ENCODE measurements at places on chromosomes 4 and X.

GRCh38 chrX:109036624-109037023, 300.3 kb upstream of the IRS4 start:
- no peak overlapping the region for H3K4me3 ChIP-seq
- no peak for DNase-seq
- H3K27ac ChIP-seq: no peak overlapping the region
- H3K27me3 ChIP-seq: no peaks in the 10 kb centered on the region
- peaks cover 4% of the 10 kb centered on the region for H3K36me3 ChIP-seq
- H3K4me1 ChIP-seq: peaks cover 20% of the 10 kb centered on the region

GRCh38 chrX:53135581-53135980, 41.6 kb downstream of the KANTR start:
- H3K36me3 ChIP-seq: peaks cover 3% of the 10 kb centered on the region
- no peaks in the 10 kb centered on the region for H3K27me3 ChIP-seq
- DNase-seq: no peak

- H3K27ac ChIP-seq: no peak overlapping the region
- no peaks in the 10 kb centered on the region for H3K36me3 ChIP-seq
- H3K27me3 ChIP-seq: no peaks in the 10 kb centered on the region
These were observed 352.2 kb upstream of the MAGEB16 start for GRCh38 chrX:35445912-35446311.

DNA sequence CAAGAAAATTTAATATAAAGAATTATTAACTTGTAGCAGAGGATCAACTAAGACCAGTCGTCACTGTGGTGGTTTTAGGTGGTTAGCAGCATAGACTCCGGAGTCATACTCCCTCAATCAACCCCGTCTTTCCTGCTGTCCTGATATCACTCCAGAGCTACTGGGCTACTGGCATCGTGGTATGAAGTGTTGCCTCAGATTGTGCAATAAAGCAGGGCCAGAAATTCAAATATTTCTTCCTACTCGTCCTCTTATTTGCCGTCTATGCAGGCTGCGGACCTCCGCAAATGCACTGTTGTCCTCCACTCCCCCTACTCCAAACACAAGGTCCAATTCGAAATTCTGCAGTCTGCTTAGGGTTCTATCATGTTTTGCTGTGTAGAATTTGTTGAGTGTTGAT, 1.2 kb upstream of the MAGEA10 start:
- DNase-seq: no peak
- no peaks in the 10 kb centered on the region for H3K4me1 ChIP-seq

DNA sequence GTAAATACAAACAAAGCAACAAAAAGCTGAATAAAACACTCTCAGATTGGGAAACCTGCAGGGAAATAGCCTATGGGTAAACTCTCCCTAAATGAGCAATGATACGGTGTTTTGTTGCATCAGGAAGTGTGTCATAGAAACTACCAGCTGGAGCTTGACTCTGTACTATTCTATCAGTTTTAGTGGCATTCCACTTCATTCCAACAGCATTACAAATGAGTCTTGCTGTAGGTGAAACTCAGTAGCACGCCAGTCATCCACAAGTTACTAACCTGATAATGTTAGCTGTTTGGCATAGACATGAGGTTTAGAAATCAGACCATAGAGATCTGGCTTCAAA, 24.9 kb downstream of the FGFBP1 start:
- H3K27ac ChIP-seq: no peak overlapping the region
- H3K36me3 ChIP-seq: no peaks in the 10 kb centered on the region
- H3K4me3 ChIP-seq: no peak overlapping the region
- H3K4me1 ChIP-seq: peaks cover 7% of the 10 kb centered on the region
- H3K27me3 ChIP-seq: no peaks in the 10 kb centered on the region

DNA sequence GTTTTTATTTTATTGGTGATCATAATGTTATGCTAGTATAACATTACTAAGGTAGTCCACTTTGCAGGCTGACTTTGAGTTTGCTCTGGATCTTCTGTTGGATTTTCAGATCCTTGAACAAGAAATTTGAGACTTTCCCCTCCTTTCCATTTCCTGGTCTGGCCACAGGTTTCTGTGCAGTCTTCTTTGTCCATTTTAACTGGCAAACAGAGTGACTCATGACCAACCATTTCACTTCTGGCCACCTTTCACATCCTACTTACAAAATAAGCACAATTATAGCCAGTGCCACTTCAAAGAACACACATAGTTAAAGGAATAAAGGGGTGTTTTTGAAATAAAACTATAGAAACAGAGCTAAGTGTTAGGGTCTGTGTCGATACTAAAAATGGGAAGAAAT, 8.4 kb downstream of the ANK2 start:
- no peaks in the 10 kb centered on the region for H3K36me3 ChIP-seq
- no peak overlapping the region for H3K27ac ChIP-seq
- H3K4me1 ChIP-seq: no peaks in the 10 kb centered on the region
- DNase-seq: no peak
- no peaks in the 10 kb centered on the region for H3K27me3 ChIP-seq

DNA sequence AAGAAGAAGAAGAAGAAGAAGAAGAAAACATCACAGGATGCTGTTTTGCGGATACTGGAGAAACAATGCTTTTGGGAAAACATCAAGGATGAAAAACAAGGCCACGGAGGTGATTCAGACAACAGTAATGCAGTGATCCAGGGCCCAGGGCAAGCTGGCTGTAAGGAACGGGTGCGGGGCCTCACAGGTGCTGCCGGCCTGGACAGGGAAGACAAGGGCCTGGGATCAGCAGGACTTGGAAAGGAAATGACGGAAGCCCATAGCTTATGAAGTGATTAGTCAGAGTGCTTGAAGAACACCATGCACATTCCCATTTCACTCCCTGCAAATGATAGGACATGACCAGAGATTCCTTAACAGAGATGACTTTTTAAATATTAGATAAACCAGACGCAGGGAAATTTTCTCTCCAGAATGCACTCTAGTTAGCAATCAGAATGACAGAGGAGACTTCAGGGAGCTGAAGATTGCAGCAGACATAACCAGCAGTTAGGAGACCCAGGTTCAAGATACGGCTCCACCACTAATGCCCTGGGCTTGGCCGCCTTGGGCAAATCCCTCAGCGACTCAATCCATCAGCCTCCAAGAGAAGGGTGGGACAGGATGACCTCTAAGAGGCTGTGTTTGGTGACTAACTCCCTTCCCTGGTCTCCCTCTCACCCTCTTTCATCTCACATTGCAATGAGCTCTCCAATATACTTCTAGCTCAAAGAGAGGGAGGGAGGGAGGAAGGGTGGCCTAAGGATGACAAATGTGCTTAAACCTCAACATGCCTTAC, 54.1 kb downstream of the APBB2 start:
- no peak overlapping the region for H3K4me3 ChIP-seq
- H3K27ac ChIP-seq: no peak overlapping the region
- H3K27me3 ChIP-seq: no peaks in the 10 kb centered on the region
- peaks cover 8% of the 10 kb centered on the region for H3K4me1 ChIP-seq
- H3K36me3 ChIP-seq: peaks cover under 1% of the 10 kb centered on the region
- no peak for DNase-seq

DNA sequence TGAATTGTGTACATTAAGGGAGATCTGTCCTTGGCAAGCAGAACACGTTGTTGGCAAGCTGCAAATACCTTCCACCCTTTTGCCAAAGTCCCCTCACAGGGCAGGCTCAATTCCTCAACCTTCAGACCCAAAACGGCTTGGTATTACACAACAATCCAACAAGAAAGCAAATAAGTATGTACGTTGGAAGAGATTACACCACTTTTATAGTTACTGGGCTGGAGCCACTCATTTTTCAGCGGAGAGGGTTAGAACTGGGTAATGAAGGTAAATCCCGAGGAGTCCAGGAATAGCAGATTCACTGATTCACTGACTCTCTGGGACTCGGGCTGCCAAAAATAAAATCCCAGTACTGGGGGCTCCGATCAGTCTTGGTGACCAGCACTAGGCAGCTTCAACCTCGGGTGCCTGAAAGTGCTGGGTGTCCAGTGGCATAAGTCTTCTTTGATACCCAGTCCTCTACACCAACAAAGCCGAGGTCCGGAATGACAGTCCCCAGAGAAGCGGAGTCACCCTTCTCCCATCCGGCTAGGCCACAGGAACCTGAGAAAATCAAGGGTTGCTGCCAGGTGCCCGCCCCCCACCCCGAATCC, 587 bp downstream of the TIMM8A start:
- peaks cover 9% of the 10 kb centered on the region for H3K36me3 ChIP-seq
- DNase-seq: no peak
- no peaks in the 10 kb centered on the region for H3K27me3 ChIP-seq
- H3K27ac ChIP-seq: no peak overlapping the region
- H3K4me3 ChIP-seq: peak overlapping the region; percentile 90

GRCh38 chr4:21652508-21653231, 295.9 kb downstream of the KCNIP4 start:
- no peak overlapping the region for H3K4me3 ChIP-seq
- no peaks in the 10 kb centered on the region for H3K27me3 ChIP-seq
- no peak for DNase-seq
- no peaks in the 10 kb centered on the region for H3K36me3 ChIP-seq
- H3K27ac ChIP-seq: no peak overlapping the region

DNA sequence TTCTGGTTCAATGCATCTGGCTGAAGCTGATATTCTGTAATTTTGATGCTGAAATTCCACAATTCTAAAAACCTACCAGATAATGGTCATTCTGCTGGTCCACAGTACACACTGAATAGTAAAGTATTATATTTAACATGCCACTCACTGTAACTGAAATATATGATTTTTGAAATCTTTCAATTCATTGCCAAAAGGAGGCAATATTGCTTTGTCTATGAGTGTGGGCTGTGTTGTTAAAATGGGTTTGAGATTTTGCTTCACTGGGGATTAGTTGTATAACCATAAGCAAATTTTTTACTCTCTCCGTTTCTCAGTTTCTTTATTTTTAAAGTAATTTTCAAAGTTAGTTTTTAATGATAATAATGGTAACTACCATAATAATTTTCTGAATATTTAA, 1404.1 kb upstream of the IGFBP7 start:
- H3K36me3 ChIP-seq: no peaks in the 10 kb centered on the region
- H3K4me1 ChIP-seq: no peaks in the 10 kb centered on the region
- no peak overlapping the region for H3K27ac ChIP-seq
- no peak for DNase-seq
- H3K27me3 ChIP-seq: no peaks in the 10 kb centered on the region

DNA sequence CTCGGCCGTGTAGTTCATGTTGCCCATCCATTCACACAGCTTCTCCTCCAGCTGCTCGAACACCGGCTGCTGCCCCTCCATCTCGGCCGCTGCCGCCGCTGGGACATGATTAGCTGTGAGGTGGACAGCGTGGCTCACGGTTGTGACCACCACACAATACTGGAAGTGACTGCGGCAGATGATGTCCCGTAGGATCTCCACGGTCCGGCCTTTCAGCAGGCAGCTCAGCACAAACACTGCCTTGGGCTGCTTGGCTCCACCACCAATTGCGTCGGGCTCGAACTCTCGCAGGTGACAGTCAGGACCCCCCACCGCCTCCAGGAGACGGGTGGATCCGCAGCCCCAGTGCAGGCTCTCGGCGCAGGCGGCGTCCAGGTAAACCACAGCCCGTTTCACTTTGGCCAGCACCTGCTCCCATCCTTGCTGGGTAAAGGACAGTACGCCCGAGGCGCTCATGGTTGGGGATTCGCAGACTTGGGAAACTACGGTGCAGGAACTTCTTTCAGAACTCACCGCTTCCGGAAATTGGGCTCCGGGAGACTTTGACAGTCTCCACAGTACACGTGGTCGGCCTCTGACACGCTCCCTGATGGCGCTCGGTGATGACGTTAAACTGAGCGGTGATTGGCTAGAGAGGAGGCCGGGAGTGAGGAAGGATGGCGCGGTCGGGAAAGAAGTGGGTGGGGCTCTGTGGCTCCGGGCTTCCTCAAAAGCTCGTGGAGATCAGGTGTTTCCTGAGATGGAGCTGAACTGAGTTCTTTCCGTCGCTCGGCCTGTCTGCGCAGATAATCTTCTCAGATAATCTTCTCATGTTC, at the start of gene SCFD2:
TSS of gene SCFD2 (minus strand) at position 576 of the 815 bp plus-strand sequence.
- peak; percentile 90 for DNase-seq
- H3K36me3 ChIP-seq: no peaks in the 10 kb centered on the region
- H3K4me1 ChIP-seq: peaks cover 41% of the 10 kb centered on the region

GRCh38 chr4:1462009-1462767, 55.9 kb upstream of the NKX1-1 start:
- H3K4me3 ChIP-seq: no peak overlapping the region
- no peak overlapping the region for H3K27ac ChIP-seq
- H3K27me3 ChIP-seq: peaks cover 34% of the 10 kb centered on the region
- H3K36me3 ChIP-seq: no peaks in the 10 kb centered on the region
- DNase-seq: no peak
- H3K4me1 ChIP-seq: peaks cover 13% of the 10 kb centered on the region

DNA sequence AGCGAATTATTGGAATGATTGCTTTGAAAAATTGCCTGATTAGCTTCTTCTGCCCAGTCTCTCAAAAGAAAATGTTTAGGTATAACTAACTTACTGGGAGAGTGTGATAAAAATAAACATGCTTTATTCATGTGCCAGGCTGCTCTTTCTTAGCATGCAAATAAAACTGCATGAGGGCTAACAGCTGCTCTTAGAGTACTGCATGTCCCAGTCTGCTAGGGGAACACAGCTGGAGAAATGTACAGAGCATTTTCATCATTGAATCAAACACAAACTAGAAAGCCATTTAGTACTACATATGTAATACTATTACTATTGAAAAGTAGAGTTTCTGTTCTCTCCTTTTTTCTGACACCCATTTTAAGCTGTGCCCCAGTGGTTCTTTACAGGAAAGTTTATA, 726.0 kb downstream of the GRID2 start:
- no peak for DNase-seq
- H3K27me3 ChIP-seq: no peaks in the 10 kb centered on the region
- no peak overlapping the region for H3K27ac ChIP-seq
- H3K36me3 ChIP-seq: no peaks in the 10 kb centered on the region
- no peaks in the 10 kb centered on the region for H3K4me1 ChIP-seq
- no peak overlapping the region for H3K4me3 ChIP-seq
